ENCODE measurements at places on chromosomes 7 and 10.

GRCh38 chr7:39554583-39555165 is 11.5 kb upstream of the YAE1 start:
- DNase-seq = no peak

DNA sequence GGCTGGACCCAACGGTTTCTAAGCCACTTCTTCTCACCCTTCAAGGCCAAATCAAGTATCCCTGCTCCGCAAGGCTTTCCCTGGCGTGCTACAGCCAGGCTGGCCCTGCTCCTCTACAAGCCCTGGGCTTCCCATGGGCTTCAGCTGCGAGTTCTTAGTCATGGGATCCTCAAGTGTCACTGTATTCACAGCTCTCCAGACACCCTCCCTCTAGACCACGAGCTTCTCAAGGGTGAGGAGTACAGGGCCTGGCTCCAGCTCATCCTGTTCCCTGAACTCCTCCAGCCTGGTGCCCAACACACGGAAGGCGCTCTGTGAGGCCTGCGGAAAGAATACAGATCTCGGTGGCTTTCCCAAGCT is 38.8 kb downstream of the FAM53B start:
- no peak for DNase-seq

DNA sequence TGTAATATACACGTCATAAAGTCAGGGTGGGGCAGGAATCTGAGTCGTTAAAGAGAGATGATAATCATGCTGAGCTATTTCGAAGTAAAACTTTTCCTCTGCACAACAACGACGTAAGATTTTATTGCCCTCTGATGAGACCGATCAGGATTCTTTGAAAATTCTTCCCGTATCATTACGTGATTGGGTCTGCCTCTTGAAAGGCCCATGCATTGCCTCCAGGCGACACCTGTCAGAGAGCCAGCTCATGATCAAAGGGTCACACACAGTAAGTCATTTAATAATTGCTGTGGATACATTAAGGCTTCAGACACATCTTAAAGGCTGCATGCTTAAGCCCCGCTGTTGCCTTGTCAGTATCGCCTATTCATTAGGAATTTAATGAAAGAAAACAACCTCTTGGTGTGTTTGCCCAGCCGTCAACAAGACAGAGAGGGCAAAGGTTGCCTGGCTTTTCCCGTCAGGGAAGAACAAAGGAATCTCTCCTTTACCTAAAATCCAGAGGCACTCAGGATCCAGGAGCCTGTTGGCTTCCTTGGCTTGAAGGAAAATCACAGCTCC is 189.0 kb upstream of the SH2B2 start:
- no peak for DNase-seq

DNA sequence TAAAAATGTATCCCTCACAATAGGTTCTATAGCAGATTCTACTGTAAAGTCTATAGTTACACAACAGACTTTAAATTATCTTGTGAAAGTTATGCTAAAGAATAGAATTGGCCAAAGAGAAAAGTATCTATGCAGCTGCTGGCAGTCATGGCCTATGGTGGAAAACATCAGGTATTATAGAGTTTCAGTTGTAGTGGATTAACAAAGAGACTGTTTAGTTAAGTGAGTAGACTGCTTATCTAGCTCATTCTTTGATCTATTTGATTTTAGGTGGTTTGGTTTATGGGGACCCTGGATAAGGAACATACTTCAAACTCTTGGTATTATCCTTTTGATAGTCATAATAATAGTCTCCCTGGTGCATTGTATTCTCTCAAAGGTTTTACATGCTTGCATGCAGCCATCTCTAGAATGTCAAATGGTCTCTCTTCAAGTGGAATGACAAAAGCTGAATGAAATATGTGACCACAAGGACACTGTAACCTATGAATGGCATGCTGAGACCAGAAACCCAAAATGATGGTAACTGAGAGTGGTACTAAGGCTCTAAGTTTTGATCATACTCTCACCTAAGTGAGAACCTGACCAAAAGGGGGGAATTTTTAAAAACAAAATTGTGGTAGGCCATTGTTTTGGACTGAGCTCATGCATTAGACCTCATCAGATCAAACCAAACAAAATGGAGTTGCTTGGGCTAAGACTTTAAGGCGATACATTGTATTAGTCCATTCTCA is 54.9 kb upstream of the NAMPT start:
- DNase-seq = no peak

GRCh38 chr10:117553815-117554172 is 11.2 kb downstream of the EMX2 start:
- DNase-seq = no peak

Measured in CD4-positive, alpha-beta T cell treated with Interferon gamma for 1 hour (primary cell).